ENCODE measurements at places on chromosomes 16 and 17. TPM values are rescaled to one million over a fixed set of nuclear protein-coding genes. Genes with fewer than 3 reads are reported as not detected.

DNA sequence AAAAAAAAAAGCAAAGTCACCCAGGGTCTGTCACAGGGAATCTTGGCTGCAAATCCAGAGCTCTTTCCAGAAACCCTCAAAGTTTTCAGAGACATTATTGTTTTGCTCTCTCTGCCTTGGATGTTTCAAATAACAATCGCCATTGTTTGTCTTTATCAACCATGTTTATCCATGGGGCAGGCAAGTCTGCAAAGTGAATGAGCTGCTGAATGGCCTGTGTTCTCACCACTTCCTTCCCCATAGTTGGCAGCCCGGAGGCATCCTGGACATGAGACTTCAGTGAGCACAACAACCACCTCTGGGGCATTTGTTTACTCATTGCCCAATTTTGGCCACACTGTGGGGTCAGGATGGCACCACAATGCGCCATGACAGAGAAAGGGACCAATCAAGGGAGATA lies 53.1 kb upstream of the USP7 start:
- H3K36me3 ChIP-seq: no peaks in the 10 kb centered on the region
- no peak overlapping the region for H3K27ac ChIP-seq
- H3K27me3 ChIP-seq: no peaks in the 10 kb centered on the region
- no peak overlapping the region for H3K4me3 ChIP-seq

TBC1D3I gene
- total RNA-seq: 0.54 TPM

RNF43 gene
- 4.7 TPM for total RNA-seq

MYH11 gene
- 0.51 TPM for total RNA-seq

JMJD8 gene
- 73.9 TPM for total RNA-seq

DNA sequence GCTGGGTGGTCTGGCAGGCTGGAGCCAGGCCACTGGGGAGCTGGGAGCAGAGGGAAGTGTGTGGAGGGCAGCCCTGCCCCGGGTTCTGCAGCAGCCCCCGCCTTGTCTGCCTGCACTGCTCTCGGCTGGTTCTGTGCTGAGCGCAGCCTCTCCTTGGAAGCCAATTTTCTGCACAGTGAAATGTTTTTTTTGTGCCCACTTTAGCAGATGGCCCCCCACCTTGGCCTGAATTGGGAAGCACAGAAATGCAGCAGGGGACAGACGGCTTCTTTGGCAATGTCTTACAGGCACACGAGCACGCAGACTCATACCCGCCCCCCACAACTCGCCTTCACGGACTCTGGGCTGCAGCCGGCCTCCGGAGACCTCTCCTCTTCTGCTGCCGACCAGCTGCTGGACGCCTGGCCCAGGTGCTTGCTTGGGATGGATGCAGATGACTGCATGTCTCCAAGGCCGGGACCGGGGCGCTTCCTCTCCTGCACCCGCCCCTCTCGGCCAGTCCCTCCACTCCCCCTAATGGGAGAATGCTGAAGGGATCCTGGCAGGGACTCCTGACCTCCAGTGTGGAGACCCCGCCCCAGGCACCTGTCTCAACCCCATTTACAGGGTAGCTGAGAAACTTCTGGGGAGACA lies 14.8 kb downstream of the NPTX1 start:
- no peak overlapping the region for H3K27ac ChIP-seq
- no peak overlapping the region for H3K4me3 ChIP-seq
- H3K27me3 ChIP-seq: no peaks in the 10 kb centered on the region
- H3K4me1 ChIP-seq: peaks cover 2% of the 10 kb centered on the region

G6PC1 gene
- 0.08 TPM for total RNA-seq

ATF7IP2 gene
- total RNA-seq: 25.2 TPM

USP43 gene
- 7.3 TPM for total RNA-seq

ABCA9 gene
- total RNA-seq: 0.05 TPM

DNA sequence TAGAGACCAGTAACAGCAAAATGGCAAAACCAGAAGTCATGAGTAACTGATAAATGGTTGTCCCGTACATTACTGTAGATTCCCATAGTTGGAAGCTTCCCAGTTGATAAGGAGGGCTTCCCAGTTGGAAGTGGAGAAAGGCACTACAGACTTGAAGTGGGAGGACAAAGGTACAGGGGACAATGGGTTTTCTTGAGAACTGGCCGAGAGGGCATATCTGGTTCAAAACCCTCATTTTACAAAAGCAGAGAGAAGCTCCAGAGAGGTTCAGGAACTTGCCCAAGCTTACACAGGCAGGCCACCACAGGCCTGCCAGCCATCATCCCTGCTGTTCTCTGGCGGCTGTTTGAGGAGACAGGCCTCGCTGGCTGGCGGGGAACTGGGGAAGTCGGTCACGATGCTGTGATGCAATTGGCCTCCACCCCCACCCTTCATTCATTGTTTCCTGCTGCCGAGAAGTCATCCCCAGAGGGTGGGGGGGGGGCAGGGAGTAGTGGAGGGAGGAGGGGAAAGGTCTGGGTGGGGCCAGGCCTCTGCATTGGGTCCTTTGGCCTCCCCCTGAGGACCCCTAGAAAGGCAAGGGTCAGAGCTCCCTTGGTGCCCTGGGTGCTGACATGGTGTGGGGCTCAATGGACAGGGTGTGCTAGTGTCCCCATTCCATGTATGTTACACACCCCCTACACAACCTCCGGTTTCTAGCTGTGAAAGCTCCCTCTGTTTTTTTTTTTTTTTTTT lies 3.0 kb downstream of the UBALD2 start:
- H3K36me3 ChIP-seq: no peaks in the 10 kb centered on the region
- H3K4me3 ChIP-seq: no peak overlapping the region
- DNase-seq: no peak

GRCh38 chr16:66152181-66152580 lies 214.3 kb upstream of the CDH5 start:
- H3K27ac ChIP-seq: no peak overlapping the region
- H3K27me3 ChIP-seq: peaks cover 3% of the 10 kb centered on the region
- no peaks in the 10 kb centered on the region for H3K36me3 ChIP-seq
- DNase-seq: no peak
- H3K4me3 ChIP-seq: no peak overlapping the region

GRCh38 chr16:64657316-64658011 lies 464.4 kb downstream of the CDH11 start:
- no peaks in the 10 kb centered on the region for H3K36me3 ChIP-seq
- no peaks in the 10 kb centered on the region for H3K27me3 ChIP-seq
- H3K27ac ChIP-seq: no peak overlapping the region
- no peak for DNase-seq

DNA sequence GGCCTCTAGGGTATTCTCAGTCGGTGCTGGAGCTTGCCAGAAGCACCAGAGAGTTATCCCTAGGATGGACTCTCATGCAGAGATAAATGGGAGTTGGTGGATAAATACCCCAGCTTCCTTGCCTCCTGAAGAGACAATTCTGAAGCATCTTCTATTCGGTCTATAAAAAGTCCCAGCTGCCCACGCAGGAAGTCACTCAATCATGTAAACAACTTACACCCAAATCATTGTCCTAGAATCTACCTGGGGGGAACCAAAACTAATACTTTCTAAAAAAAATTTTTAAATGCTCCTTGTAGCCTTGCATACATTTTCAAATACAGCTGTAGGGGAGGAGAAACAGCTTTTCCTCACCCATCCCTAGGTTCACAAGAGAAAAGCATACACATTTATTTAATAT lies 66.6 kb upstream of the ELAC2 start:
- no peak overlapping the region for H3K4me3 ChIP-seq
- no peaks in the 10 kb centered on the region for H3K4me1 ChIP-seq
- H3K27ac ChIP-seq: no peak overlapping the region
- H3K36me3 ChIP-seq: no peaks in the 10 kb centered on the region
- DNase-seq: no peak

PLA2G10 gene
- total RNA-seq: 0.23 TPM

- no peaks in the 10 kb centered on the region for H3K36me3 ChIP-seq
- no peak overlapping the region for H3K4me3 ChIP-seq
- H3K27ac ChIP-seq: no peak overlapping the region
- no peaks in the 10 kb centered on the region for H3K27me3 ChIP-seq
- H3K4me1 ChIP-seq: no peaks in the 10 kb centered on the region
- DNase-seq: no peak
These were observed 3.3 kb upstream of the HBM start for GRCh38 chr16:162271-162991.

GRCh38 chr17:75679706-75680211 lies 12.6 kb downstream of the SAP30BP start:
- peaks cover 40% of the 10 kb centered on the region for H3K4me1 ChIP-seq
- no peaks in the 10 kb centered on the region for H3K27me3 ChIP-seq
- no peak overlapping the region for H3K4me3 ChIP-seq
- no peak for DNase-seq
- 0 out of 2 replicates have a peak, but pooled peaks cover 3% of the 10 kb centered on the region for H3K36me3 ChIP-seq
- peak overlapping the region; percentile 66 for H3K27ac ChIP-seq

GRCh38 chr16:77063676-77064016 lies 127.3 kb upstream of the MON1B start:
- H3K27me3 ChIP-seq: no peaks in the 10 kb centered on the region
- H3K27ac ChIP-seq: no peak overlapping the region
- no peak overlapping the region for H3K4me3 ChIP-seq
- DNase-seq: no peak
- H3K36me3 ChIP-seq: no peaks in the 10 kb centered on the region
- no peaks in the 10 kb centered on the region for H3K4me1 ChIP-seq

GRCh38 chr16:87764600-87765472 lies 950 bp downstream of the KLHDC4 start:
- H3K4me3 ChIP-seq: peak overlapping the region; percentile 73
- peak overlapping the region; percentile 89 for H3K27ac ChIP-seq
- no peaks in the 10 kb centered on the region for H3K27me3 ChIP-seq

GRCh38 chr17:45428050-45428617 lies 4.5 kb downstream of the ARHGAP27 start:
- peak overlapping the region; percentile 12 for H3K27ac ChIP-seq
- peak overlapping the region; percentile 34 for H3K4me3 ChIP-seq
- no peak for DNase-seq
- no peaks in the 10 kb centered on the region for H3K4me1 ChIP-seq
- peaks cover 3% of the 10 kb centered on the region for H3K36me3 ChIP-seq
- H3K27me3 ChIP-seq: no peaks in the 10 kb centered on the region

GRCh38 chr17:33560165-33560564 lies 267.1 kb upstream of the ASIC2 start:
- H3K27me3 ChIP-seq: peaks cover 2% of the 10 kb centered on the region
- H3K36me3 ChIP-seq: no peaks in the 10 kb centered on the region
- no peak for DNase-seq
- no peak overlapping the region for H3K27ac ChIP-seq

- H3K4me3 ChIP-seq: peak overlapping the region; percentile 70
- H3K36me3 ChIP-seq: no peaks in the 10 kb centered on the region
- H3K27ac ChIP-seq: no peak overlapping the region
- peaks cover 9% of the 10 kb centered on the region for H3K27me3 ChIP-seq
- DNase-seq: no peak
These were observed 1.5 kb downstream of the PPM1E start for GRCh38 chr17:58757162-58757613.

GRCh38 chr17:50154604-50155003 lies 4.1 kb upstream of the PPP1R9B start:
- H3K27ac ChIP-seq: peak overlapping the region; percentile 100
- no peaks in the 10 kb centered on the region for H3K27me3 ChIP-seq
- no peak for DNase-seq
- H3K36me3 ChIP-seq: peaks cover 10% of the 10 kb centered on the region
- H3K4me3 ChIP-seq: no peak overlapping the region

DNA sequence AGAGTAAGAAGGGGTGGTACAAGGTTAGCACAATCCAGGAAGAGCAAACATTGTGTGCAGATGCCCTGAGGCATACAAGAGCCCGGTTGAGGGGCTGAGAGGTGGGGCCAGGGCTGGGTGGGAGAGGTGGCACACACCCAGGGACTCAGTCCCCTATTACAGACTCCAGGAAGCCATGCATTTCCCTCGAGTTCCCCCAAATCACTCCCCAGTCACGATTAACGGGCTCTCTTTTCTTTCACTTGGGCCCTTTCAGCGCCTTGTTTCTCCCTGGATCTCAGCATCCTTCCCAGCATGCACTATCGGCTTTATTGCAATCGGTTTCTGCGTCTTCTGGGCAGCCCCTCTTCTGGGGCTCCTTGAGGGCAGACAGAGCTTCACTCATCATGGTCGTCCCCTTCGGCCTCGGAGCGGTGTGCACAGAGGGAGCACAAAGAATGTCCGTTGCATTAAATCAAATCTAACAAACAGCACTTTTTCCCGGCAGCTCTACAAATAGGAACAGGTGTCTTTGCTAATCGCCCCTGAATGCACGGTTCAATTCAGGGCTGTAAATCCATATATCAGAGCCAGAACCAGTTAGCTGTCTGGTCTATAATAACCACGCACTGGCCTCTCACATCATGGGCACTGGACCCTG lies 184.6 kb upstream of the HSBP1 start:
- DNase-seq: no peak
- H3K27me3 ChIP-seq: peaks cover 3% of the 10 kb centered on the region
- H3K27ac ChIP-seq: no peak overlapping the region
- H3K4me1 ChIP-seq: no peaks in the 10 kb centered on the region

GAS7 gene
- 0.05 TPM for total RNA-seq

GRIN2A gene
- 12.3 TPM for total RNA-seq

GRCh38 chr17:36675786-36676185 lies 74.4 kb downstream of the MRM1 start:
- no peaks in the 10 kb centered on the region for H3K4me1 ChIP-seq
- DNase-seq: no peak
- no peaks in the 10 kb centered on the region for H3K27me3 ChIP-seq

ADAD2 gene
- not detected for total RNA-seq

DNA sequence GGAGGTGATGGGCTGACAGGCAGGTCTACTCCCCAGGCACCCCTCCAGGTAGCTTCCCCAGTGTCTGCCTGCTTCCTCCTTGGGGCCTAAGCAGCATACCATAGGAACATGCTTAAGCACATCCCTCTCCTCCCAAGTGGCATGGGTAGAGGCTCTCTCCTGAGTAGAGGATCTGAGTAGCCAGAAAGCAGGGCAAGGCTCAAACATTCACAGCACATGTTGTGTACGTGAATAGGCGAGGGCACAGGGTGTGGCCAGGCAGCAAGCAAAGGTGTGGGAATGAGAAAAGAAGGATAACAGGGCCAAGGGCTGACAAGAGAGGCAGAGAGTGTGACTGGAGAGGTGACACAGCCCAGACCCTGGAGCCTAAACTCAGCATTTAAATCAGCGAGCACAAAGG lies 29.7 kb upstream of the GFOD2 start:
- H3K4me3 ChIP-seq: no peak overlapping the region
- H3K4me1 ChIP-seq: no peaks in the 10 kb centered on the region
- H3K36me3 ChIP-seq: no peaks in the 10 kb centered on the region
- H3K27ac ChIP-seq: no peak overlapping the region

IL21R gene
- total RNA-seq: 0.10 TPM

DNA sequence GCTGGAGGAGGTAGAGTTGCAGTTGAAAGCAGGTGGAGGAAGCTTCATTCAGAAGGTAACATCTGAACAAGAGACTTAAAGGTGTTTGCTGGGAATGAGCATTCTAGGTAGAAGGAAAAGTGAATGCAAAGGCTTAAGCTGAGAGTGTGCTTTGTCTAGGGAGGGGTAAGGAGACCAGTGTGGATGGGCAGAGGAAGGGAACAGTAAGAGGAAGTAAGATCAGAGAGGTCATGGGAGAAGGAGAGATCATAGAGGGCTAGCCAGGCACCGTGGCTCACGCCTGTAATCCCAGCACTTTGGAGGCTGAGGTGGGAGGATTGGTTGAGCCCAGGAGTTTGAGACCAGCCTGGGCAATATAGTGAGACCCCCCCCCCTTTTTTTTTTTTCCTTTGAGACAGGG lies 3.3 kb downstream of the STX4 start:
- no peak overlapping the region for H3K4me3 ChIP-seq
- peaks cover 7% of the 10 kb centered on the region for H3K4me1 ChIP-seq
- no peaks in the 10 kb centered on the region for H3K36me3 ChIP-seq
- no peaks in the 10 kb centered on the region for H3K27me3 ChIP-seq

BTBD17 gene
- total RNA-seq: not detected

- no peaks in the 10 kb centered on the region for H3K4me1 ChIP-seq
- peaks cover 16% of the 10 kb centered on the region for H3K36me3 ChIP-seq
- H3K27me3 ChIP-seq: no peaks in the 10 kb centered on the region
- no peak overlapping the region for H3K4me3 ChIP-seq
- H3K27ac ChIP-seq: no peak overlapping the region
These were observed 9.5 kb upstream of the MRPL12 start for GRCh38 chr17:81693509-81694210.

All from Panc1 (cell line).